Activated CD4-positive, alpha-beta T cell treated with anti-CD3 and anti-CD28 coated beads for 4 hours (primary cell): ENCODE measurements at places on chromosomes 16 and 17.

GRCh38 chr16:3625911-3626732 is 14.7 kb upstream of the SLX4 start:
- no peak for DNase-seq

DNA sequence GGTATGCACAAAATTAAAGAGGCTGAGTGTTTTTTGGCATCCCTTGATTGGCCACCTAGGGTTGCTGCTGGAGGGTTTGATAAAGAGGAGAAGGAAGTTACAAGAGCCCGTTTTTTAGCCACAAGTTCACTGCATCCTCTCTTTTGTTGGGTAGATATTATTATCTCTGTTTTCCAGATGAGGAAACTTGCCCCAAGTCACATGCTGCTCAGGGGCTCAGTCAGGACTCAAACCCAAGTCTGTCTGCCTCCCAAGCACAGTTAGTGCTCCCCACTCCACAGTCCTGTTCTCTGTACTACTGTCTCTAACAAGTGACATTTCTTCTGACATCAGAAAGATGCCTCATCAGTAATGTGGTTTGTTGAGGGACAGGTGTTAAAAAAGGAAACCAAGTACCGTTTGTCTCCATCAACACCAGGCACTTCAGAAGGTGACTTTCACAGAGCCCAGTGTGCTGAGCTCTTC is 1.4 kb downstream of the NT5M start:
- peak; percentile 16 for DNase-seq

- no peak for DNase-seq
Observed at GRCh38 chr16:89696670-89697128, 4.8 kb downstream of the SPATA2L start.

DNA sequence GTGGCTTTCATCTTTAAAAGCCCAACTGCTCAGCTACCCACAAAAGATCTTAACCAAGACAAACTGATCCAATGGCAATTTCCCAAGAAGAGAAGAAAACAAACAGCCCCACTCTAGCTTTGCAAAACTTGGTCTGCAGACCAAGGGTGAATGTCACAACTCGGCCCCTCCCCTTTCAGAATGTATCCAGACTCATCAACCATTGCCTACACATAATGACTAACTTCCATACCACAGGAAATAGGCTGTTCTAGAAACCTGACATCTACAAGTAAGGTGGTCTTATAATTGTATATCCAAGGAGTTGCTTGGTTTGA is 16.0 kb downstream of the DCUN1D3 start:
- no peak for DNase-seq

- no peak for DNase-seq
Observed at GRCh38 chr17:7380855-7381683, at the start of gene TNK1. Gene TNK1, plus strand, starts transcription at chr17:7381089. Its CDS starts 1,838 bp downstream, at chr17:7382927.

- no peak for DNase-seq
Observed at GRCh38 chr17:32588982-32589381, 102.2 kb downstream of the CDK5R1 start.

DNA sequence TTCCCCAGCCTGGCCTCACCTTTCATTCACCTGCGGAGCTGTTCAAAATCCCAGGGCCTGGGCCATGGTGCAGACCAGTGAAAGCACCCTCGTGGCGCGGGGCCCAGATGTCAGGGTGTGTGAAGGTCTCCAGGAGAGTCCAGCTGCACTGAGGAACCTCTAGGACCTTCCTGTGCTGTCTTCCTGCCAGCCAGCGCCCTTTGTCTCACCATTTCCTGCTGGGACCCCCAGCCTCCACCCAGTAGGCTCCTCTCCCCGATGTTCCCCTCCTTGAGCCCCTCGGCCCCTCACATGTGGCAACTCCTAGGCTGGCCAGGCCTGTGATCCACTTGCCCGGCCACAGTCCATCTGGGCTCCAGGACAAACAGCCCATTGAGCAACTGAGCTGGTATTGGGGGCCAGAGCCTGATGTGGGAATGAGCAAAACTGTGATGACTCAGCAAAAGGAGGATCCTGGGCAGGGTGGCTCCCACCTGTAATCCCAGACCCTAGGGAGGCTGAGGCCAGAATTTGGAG is 677 bp downstream of the SULT1A2 start:
- no peak for DNase-seq

- peak; percentile 12 for DNase-seq
Observed at GRCh38 chr17:50396261-50397110, 837 bp downstream of the LRRC59 start.

- no peak for DNase-seq
Observed at GRCh38 chr17:56613131-56613530, 19.6 kb downstream of the NOG start.

GRCh38 chr16:16805809-16806208 is 426.9 kb downstream of the NPIPA7 start:
- no peak for DNase-seq

DNA sequence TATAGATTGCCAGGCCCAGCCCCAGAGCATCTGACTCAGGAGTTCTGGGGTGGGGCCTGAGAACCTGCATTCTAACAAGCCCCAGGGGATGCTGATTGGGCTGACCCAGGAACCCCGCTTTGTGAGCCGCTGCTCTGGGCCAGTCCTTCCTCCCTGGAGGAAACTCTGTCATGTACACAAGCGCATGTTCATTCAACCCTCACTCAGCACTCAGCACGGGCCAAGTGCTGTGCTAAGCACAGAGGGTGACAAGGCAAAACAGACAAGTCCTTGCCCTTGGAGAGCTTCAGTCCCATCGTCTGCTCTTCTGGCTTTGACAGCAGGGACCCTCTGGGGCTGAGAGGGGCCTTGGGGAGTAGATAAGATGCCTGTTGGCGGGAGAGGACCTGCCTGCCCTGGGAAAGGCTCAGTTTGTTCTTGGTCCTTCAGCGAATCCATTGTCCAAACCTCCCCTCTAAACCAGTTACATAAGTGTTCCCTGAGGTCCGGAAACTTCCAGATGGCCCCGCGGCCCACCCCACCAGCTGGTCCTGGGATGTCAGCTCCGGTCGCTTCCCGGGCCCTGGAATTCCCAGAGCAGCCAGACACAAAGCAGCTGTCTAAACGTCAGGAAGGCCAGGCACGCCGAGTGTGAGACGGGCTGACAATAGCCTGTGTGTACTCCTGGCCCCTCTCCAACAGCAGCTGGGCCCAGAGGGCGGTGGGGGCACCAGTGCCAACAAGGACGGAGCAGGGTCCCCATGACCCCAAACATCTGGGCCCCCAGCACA is 88.8 kb downstream of the ZDHHC7 start:
- no peak for DNase-seq

GRCh38 chr17:68539548-68540467 is 27.6 kb downstream of the PRKAR1A start:
- DNase-seq = no peak

- no peak for DNase-seq
Observed at GRCh38 chr17:6177941-6178694, 107.9 kb downstream of the WSCD1 start.

- DNase-seq = no peak
Observed at GRCh38 chr17:48903401-48903800, 4.8 kb upstream of the UBE2Z start.
